ENCODE measurements at places on chromosomes 1 and 21.

DNA sequence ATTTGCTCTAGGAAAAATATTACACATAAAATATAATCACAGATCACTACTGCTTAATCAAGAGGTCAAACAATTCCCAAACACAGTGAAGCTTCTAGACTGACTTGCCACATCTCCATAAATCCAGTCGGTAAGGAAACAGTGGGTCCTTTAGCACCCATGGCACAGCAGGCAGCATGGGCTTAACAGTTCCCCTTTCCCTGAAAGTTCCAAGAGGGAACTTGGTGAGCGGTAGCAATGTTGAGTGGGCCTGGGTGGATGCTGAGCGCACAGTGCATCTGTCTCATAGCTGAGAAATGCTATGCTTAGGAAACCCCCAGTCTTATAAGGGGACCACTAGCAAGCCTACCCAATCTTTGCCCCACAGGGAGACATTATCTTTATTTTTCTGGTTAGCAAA is 7.8 kb upstream of the CYB5R1 start:
- no peak overlapping the region for H3K27ac ChIP-seq
- no peaks in the 10 kb centered on the region for H3K36me3 ChIP-seq
- no peaks in the 10 kb centered on the region for H3K27me3 ChIP-seq
- no peak for DNase-seq
- no peak overlapping the region for H3K4me3 ChIP-seq

- H3K27me3 ChIP-seq: peaks cover 7% of the 10 kb centered on the region
- H3K4me1 ChIP-seq: peaks cover 19% of the 10 kb centered on the region
- peak overlapping the region; percentile 66 for H3K4me3 ChIP-seq
- no peaks in the 10 kb centered on the region for H3K36me3 ChIP-seq
- no peak for DNase-seq
These were observed 7.3 kb upstream of the FAM167B start for GRCh38 chr1:32239790-32240139.

DNA sequence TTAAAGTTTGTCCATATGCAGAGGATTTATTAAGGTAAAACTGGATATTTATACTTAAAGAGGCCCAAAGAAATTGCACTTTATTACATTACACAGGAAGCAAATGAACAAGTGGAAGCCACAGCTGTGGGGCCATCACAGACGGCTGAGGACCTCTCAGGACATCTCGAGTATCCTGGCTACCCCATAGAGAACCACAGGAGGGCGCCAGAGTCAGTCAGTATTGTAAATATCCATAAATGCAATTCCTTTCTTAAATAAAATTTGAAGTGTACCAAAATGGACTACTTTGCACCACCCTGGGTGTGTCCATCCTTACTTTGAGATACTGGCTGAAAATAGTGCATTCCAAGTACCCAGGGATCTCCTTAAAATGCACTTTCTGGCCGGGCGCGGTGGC is 257.2 kb downstream of the MRPL39 start:
- no peak overlapping the region for H3K4me3 ChIP-seq
- DNase-seq: peak; percentile 80
- H3K36me3 ChIP-seq: no peaks in the 10 kb centered on the region

DNA sequence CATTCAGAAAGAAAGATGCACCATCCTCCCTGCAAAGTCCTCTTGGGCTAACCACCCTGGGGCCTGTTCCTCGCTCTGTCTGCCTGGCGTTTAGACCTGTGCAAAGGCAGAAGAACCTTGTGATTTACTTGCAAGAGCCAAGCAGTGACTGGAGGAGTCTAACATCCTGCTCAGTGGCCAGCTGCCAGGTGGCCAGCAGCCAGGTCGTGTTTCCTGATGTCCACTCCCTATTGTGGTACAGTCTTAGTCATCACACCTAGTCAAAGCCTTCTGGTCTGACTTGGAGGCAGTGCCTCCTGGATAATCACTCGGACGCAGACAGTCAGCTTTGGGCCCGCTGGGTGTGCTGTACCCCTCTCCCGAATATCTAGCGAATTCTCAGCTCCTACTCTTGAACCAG is 118.1 kb downstream of the PGBD5 start:
- H3K27me3 ChIP-seq: no peaks in the 10 kb centered on the region
- H3K36me3 ChIP-seq: no peaks in the 10 kb centered on the region
- no peak overlapping the region for H3K27ac ChIP-seq
- no peaks in the 10 kb centered on the region for H3K4me1 ChIP-seq

DNA sequence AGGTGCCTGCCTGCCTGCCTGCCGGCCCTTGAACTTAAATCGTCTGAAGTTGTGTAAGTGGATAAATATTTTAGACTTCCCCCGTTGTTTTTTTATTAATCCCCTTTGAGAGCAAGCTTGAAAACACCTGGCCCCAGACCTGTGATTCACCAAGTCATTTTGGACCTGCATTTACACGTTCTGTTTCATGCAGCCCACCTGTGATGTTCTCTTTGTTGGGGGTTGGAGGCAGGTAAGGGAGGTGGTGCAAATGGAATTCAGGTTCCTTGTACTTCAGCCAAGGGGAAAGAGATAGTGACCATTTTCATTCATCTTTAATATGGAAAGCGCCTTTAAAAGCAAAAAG is 1.2 kb downstream of the SLC37A1 start:
- DNase-seq: no peak
- H3K4me1 ChIP-seq: peaks cover 29% of the 10 kb centered on the region
- no peaks in the 10 kb centered on the region for H3K36me3 ChIP-seq
- H3K4me3 ChIP-seq: peak overlapping the region; percentile 85
- H3K27ac ChIP-seq: peak overlapping the region; percentile 61

DNA sequence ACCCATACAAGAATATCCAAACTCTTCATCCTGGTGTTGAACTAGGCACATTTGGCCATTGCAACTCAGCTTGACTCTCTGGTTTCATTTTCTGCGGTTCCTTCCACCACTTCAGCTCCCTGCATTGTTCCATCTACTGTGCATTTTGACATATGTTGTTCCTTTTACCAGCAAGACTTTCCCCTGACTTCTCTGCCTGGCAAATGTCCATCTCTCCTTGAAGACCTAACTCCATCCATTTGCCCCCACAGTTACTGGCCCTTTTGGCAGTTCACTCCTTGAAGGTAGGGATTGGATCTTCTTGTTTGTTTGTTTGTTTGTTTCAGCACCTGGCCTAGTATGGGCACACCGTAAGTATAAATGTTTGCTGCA is 8.7 kb downstream of the PADI2 start:
- H3K27ac ChIP-seq: no peak overlapping the region

- H3K36me3 ChIP-seq: no peaks in the 10 kb centered on the region
- DNase-seq: no peak
- H3K27ac ChIP-seq: no peak overlapping the region
- H3K4me3 ChIP-seq: no peak overlapping the region
These were observed 675.0 kb downstream of the KIF26B start for GRCh38 chr1:245829826-245830225.

GRCh38 chr1:25647863-25648262 is 31.3 kb downstream of the MAN1C1 start:
- H3K27ac ChIP-seq: no peak overlapping the region
- no peaks in the 10 kb centered on the region for H3K36me3 ChIP-seq
- DNase-seq: no peak
- no peaks in the 10 kb centered on the region for H3K27me3 ChIP-seq

GRCh38 chr1:243793298-243793697 is 56.7 kb downstream of the AKT3 start:
- no peak for DNase-seq
- no peaks in the 10 kb centered on the region for H3K36me3 ChIP-seq
- H3K4me1 ChIP-seq: peaks cover 9% of the 10 kb centered on the region

- H3K4me3 ChIP-seq: no peak overlapping the region
- DNase-seq: no peak
- no peaks in the 10 kb centered on the region for H3K27me3 ChIP-seq
- no peaks in the 10 kb centered on the region for H3K36me3 ChIP-seq
These were observed 11.5 kb downstream of the PLEKHA6 start for GRCh38 chr1:204348242-204348641.

GRCh38 chr1:171611306-171611705 is 10.7 kb upstream of the MYOCOS start:
- H3K4me1 ChIP-seq: no peaks in the 10 kb centered on the region
- no peak overlapping the region for H3K4me3 ChIP-seq
- H3K27ac ChIP-seq: no peak overlapping the region
- no peak for DNase-seq
- H3K36me3 ChIP-seq: no peaks in the 10 kb centered on the region

- H3K36me3 ChIP-seq: no peaks in the 10 kb centered on the region
- H3K27me3 ChIP-seq: no peaks in the 10 kb centered on the region
- H3K27ac ChIP-seq: no peak overlapping the region
- H3K4me1 ChIP-seq: peaks cover under 1% of the 10 kb centered on the region
These were observed 50.4 kb downstream of the TENT5C start for GRCh38 chr1:117656202-117656641.

DNA sequence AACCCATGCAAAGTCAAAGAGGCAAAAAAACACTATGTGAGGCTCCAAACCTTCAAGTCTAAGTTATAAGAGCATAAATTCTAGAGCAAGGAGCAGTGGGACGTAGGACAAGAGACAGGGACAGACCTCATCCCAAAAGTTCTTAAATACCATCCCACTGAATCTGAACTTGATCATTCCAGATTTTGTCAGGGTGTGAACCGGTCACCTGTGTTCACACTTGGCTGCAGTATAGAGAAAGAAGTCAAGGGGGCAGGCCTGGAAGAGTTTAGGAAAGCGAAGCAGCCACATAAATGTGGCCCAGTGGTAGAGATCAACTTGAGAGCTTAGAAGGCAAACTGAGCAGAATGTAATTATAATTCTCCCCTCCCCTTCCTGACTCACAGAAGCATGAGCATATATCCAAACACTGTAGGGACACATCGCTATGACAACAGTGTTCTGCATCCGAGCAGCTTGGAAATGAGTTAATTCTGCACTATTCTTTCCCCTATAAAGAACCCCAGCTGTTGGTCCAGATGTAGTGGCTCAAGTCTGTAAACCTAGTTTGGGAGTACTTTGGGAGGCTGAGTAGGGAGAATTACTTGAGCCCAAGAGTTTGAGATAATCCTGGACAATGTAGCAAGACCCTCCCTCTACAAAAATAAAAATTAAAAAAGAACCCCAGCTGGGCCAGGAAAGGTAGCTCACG is 2.7 kb downstream of the AKR7A2 start:
- 0 out of 2 replicates have a peak, but pooled peaks cover 8% of the 10 kb centered on the region for H3K4me1 ChIP-seq
- DNase-seq: no peak
- peaks cover 10% of the 10 kb centered on the region for H3K27me3 ChIP-seq

GRCh38 chr1:7420470-7421100 is 350.5 kb upstream of the VAMP3 start:
- DNase-seq: no peak
- no peaks in the 10 kb centered on the region for H3K36me3 ChIP-seq
- no peak overlapping the region for H3K4me3 ChIP-seq
- 0 out of 2 replicates have a peak, but pooled peaks cover 5% of the 10 kb centered on the region for H3K4me1 ChIP-seq

All from GM23338 (cell line).